Urinary bladder (tissue), 4 donors: ENCODE measurements at places on chromosomes 12 and 14. TPM values are rescaled to one million over a fixed set of nuclear protein-coding genes. Genes with fewer than 3 reads are reported as not detected.

The TAS2R13 gene
- total RNA-seq = 14.3 TPM

The ASB2 gene
- 32.3 TPM for total RNA-seq

The DAO gene
- not detected for total RNA-seq

The PLEKHD1 gene
- 0.11 TPM for total RNA-seq

The CABP1 gene
- total RNA-seq = 4.9 TPM

The SIX6 gene
- not detected for total RNA-seq

The PRKCH gene
- total RNA-seq = 53.6 TPM

The CMAS gene
- 38.7 TPM for total RNA-seq

The ATL1 gene
- 18.6 TPM for total RNA-seq

The HELB gene
- 15.0 TPM for total RNA-seq

The TMED10 gene
- 231 TPM for total RNA-seq

The DCAF5 gene
- total RNA-seq = 28.8 TPM

The BMP4 gene
- 46.3 TPM for total RNA-seq

The INSM2 gene
- 0.11 TPM for total RNA-seq

The TSHR gene
- total RNA-seq = 1.1 TPM

The NFKBIA gene
- total RNA-seq = 105 TPM

The OGFOD2 gene
- total RNA-seq = 6.5 TPM

The OR4E2 gene
- not detected for total RNA-seq

The KLRD1 gene
- 1.0 TPM for total RNA-seq

The LBHD2 gene
- total RNA-seq = not detected

The C12orf60 gene
- total RNA-seq = 3.6 TPM

The RBMS2 gene
- 27.5 TPM for total RNA-seq

The KRT83 gene
- not detected for total RNA-seq

The OVCH1 gene
- total RNA-seq = 0.37 TPM

The PAN2 gene
- 64.7 TPM for total RNA-seq

The PXMP2 gene
- total RNA-seq = 17.4 TPM

The PMEL gene
- total RNA-seq = 1.5 TPM

The TMED8 gene
- 12.3 TPM for total RNA-seq

The PTPRO gene
- 4.8 TPM for total RNA-seq

The UNC79 gene
- total RNA-seq = 1.1 TPM

The MAPKAPK5 gene
- 37.0 TPM for total RNA-seq

The C12orf54 gene
- total RNA-seq = 1.5 TPM

The SLCO1A2 gene
- not detected for total RNA-seq

The EIF2S3B gene
- 1.1 TPM for total RNA-seq

The SPTB gene
- 6.8 TPM for total RNA-seq

The DNAJC22 gene
- 1.0 TPM for total RNA-seq

The LTB4R gene
- 2.3 TPM for total RNA-seq

The CARMIL3 gene
- 1.5 TPM for total RNA-seq
